ENCODE measurements at places on chromosomes 16 and 17.

- DNase-seq = no peak
Measured at GRCh38 chr17:72122765-72123529, 2.1 kb downstream of the SOX9 start.

- DNase-seq = peak; percentile 5
Measured at GRCh38 chr17:43211480-43212402, at the start of gene TMEM106A. TSS of gene TMEM106A (plus strand) at chr17:43211875. CDS start at chr17:43213042, 1,167 bp downstream.

GRCh38 chr16:67277294-67277998 is 1.9 kb upstream of the PLEKHG4 start:
- DNase-seq = no peak

DNA sequence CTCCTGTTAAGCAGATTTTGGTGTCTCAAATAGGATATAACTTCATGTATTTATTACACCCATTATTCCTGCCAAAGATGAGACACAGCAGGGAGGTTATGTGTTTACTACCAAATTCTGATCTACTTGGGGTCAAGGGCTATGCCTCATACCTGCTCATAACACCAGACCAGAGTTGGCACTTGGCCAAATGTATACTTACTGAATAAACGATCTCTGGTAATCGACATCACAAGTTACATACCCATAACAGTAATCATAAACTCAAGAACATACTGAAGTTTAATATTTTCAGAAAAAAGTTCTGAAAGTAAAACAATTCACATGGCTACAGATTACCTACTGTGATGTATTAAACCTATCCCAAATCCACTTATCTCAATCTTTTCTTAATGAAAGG is 2.9 kb downstream of the TMEM170A start:
- DNase-seq = no peak

DNA sequence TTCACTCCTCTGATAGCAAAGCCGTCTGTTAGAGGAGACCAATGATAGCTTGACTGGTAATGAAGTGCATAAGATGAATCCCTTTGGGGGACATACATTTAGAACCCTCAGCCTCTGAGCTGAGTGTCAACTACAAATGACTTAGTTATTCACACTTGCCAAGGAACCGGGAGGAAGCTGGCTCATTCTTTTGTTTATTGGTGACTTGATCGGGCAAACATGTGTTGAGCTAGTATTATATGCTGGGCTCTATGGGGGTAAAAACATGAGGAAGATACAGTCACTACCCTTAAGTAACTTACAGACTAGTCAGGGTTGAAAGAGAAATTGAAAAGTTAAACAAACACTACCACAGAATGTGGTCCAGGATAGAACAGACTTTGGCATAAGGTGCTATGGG is 3.0 kb downstream of the CCL16 start:
- no peak for DNase-seq

DNA sequence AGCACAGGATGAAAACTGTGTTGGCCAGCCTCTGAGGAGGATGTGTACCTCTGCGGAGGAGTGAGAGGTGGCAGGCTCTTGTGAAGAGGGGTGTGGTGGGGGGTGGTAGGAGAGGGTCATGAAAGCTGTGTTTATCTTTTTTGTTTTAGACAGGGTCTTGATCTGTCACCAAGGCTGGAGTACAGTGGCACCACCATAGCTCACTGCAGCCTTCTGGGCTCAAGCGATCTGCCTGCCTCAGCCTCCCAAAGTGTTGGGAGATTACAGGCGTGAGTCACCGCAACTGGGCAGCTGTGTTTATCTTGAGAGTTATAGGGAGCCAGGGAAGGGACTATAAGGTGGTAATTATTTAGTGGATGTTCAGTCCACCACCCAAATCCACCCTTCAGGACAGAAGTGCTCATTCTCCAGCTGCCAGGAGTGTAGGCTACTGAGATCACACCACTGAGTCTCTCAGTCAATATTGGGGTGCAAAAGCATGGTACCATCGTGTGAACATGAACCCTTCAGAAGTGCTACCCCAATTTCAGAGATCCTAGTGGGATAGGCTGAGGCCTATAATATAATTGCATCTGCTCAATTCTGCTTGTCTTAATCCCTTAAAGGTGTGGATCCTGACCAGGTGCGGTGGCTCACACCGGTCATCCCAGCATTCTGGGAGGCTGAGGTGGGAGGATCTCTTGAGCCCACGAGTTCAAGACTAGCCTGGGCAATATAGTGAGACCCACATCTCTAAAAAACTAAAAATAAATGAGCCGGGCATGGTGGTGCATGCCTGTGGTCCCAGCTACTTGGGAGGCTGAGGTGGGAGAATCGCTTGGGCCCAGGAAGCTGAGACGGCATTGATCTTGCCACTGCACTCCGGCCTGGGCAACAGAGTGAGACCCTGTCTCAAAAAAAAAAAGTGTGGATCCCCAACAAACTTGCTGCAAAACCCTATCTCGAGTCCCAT is 788 bp upstream of the EXOC3L1 start:
- DNase-seq = no peak

DNA sequence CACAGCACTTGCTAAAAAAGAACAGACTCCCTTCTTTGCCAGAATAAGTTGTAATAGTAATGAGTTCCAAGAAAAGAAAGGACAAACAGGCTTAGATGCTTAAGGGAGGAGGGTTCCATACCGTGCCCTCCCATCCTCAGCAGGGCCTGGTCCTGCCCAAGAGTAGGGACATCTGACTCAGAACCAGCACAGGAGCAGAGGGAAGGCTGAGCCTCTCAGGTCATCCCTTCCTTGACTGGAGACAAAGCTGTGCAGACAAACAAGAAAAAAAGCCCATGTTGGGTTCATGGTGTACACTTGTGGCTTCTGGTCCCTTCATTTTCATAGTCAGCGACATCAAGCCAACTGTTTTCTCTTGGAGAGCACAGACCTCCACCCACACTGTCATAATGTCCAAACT is 44.2 kb upstream of the NDRG4 start:
- DNase-seq = no peak

GRCh38 chr16:54275956-54276355 is 10.6 kb downstream of the IRX3 start:
- no peak for DNase-seq

DNA sequence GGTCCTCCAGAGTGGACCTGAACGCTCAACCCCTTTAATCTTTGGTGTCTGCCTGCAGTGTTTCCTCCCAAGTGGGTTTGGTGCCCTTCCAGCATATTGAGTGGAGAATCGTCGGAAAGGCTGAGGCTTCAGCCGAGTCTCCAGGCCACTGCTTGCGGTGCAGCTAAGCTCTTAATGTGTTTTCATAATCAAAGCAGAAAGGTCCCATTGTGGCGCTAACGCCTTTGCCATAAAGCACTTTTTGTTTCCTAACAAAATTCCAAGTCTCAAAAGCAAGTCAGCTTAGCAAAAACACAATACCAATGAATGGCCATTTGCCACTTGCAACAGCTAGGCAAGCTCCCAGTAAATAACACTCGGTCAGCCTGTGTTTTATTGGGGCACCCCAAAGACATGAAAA is 57.6 kb downstream of the KSR1 start:
- no peak for DNase-seq

- no peak for DNase-seq
Measured at GRCh38 chr16:82987767-82988166, 361.0 kb downstream of the CDH13 start.

DNA sequence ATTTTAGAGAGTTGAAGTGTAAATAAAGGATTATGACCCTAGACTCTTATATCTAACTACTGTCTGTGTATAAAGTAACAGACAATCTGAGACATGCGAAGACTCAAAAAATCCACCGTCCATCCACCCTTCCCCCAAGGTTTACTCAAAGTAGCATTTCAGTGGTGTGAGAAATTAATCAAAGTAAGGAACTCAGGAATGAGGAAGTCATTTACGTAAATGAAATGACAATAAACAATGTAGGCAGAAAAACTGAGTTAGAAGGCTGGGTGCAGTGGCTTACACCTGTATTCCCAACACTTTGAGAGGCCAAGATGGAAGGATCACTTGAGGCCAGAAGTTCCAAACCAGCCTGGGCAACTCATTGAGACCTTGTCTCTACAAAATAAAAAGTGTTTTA is 19.8 kb upstream of the NTN1 start:
- DNase-seq = no peak

GRCh38 chr16:84635702-84636101 is 12.6 kb upstream of the KLHL36 start:
- no peak for DNase-seq

DNA sequence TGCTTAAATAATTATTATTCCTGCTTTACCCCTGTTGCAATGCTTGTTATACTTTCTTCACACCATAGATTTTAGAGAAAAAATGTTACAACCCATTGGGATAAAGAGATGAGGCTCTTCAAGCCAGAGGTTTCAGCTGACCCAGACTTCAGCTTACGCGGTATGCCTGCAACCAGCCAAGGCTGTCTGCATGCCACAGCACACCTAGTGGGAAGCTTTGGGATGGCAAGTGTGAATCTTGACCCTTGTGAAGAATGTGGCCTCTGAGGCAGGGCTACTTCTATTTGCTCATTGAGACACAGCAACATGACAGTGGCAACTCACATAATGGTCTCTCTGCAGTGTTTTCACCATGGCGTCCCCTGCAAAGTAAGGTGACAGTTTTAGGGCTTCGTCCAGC is 193.9 kb upstream of the PIRT start:
- no peak for DNase-seq

GRCh38 chr16:70575376-70575775 is 51.8 kb downstream of the SF3B3 start:
- DNase-seq = no peak

DNA sequence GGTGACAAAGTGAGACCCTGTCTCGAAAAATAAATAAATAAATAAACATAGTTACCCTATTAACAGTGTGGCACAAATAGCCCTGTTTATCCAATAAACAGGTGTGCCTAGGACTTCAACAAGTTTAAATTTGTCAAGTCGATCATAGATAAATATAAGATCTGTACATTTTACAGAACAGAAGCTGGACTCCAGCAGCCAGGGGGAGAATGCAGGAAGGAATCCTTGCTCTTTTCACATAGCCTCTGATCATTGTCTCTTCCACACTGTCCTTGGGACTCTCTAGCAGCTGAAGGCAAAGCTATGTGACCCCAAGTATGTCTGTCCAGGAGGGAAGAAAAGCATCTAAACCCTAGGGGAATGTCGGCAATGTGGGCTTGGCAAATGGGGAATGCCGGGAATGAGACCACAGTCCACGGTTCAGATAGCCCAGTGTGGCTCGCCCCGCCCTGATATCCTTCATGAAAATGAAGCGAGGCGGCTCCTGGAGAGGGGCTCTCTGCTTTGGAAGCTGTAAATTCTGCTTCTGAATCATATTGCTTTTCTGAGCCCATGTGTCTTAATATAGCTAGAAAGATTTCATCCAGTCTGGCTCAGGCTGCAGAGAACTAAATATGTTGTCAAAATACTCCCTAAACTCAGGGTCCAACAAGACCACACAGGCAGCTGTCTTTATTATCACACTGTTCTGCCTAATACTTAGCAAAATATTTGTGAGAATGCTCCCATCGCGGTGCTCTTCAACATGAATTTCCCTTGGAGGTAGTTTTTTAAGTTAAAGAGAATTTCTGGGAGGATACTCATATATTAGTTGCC is 24.9 kb upstream of the GRB2 start:
- no peak for DNase-seq

DNA sequence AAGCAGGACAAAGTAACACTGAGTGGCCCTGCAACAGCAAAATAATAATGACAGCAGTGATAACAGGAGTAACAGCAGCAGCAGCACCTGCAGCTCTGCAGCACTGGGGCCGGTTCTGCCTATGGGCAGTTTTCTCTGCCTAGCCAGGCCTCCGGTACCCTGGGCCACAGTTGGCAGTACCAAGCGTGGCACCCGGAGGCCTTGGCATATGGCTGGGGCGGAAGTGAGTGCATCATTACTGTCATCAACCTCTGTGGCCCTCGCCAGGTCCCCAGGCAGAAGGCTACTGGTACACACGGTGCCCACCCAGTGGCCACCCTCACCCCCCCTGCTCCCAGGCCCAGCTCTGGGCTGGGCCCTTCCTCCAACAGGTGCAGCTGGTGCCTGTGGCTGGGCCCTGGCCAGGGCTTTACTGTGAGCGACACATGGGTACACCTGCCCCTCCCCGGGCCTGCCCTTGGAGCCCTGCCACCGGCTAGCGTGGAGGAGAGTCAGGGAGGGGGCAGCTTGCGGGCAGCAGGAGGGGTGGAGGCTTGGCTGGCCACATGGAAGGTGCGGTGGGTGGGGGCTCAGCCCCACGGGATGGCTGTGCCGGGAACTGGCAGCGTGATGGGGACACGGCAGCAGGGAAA is 3.0 kb downstream of the KCNJ12 start:
- DNase-seq = no peak

- no peak for DNase-seq
Measured at GRCh38 chr16:73459586-73459985, 411.7 kb upstream of the ZFHX3 start.

- no peak for DNase-seq
Measured at GRCh38 chr17:66337866-66338485, 35.6 kb downstream of the PRKCA start.
